ENCODE measurements at places on chromosomes 12 and 14.
A peak's percentile ranks its signal among the peaks of the same experiment; 100 is the strongest.

- no peak for DNase-seq
Observed at GRCh38 chr12:125203145-125203765, 138.0 kb downstream of the AACS start.

- DNase-seq, result peak; percentile 10
Observed at GRCh38 chr14:79510659-79511058, 700.6 kb downstream of the DIO2 start.

- no peak for DNase-seq
Observed at GRCh38 chr12:121513464-121514183, 67.2 kb downstream of the KDM2B start.

GRCh38 chr12:26527682-26528081 lies 305.3 kb downstream of the ITPR2 start:
- DNase-seq, result no peak

DNA sequence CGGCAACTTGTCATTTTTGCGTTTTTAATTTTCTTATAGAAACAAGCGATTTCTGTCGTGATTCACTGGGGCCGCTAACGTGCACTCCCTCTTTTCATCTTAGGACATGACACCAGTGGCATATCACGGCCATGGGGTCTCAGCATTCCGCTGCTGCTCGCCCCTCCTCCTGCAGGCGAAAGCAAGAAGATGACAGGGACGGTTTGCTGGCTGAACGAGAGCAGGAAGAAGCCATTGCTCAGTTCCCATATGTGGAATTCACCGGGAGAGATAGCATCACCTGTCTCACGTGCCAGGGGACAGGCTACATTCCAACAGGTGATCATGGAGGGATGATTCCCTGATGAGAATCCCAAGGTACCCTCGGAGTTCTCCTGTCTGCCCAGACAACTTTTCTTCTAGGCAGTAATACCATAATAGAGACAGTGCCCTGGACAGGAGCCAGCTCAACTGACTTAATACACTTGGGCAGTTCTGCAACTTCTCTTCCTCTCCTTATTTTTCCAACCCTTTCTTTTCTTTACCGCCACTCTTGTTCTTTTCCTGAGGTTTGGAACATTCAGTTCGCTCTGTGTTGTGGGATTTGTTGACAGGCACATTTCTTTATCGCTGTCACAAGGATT lies 821 bp downstream of the TMEM106C start:
- DNase-seq, result no peak

- DNase-seq, result no peak
Observed at GRCh38 chr12:265096-265495, 2.5 kb upstream of the SLC6A13 start.

- no peak for DNase-seq
Observed at GRCh38 chr12:28331130-28331529, 140.9 kb downstream of the CCDC91 start.

GRCh38 chr12:115467531-115467930 lies 783.6 kb upstream of the TBX3 start:
- peak; percentile 19 for DNase-seq
